HuH-7.5 (cell line): ENCODE measurements at places on chromosomes 5 and 9.

GRCh38 chr9:36141288-36141687 lies 4.8 kb downstream of the GLIPR2 start:
- no peak for DNase-seq

DNA sequence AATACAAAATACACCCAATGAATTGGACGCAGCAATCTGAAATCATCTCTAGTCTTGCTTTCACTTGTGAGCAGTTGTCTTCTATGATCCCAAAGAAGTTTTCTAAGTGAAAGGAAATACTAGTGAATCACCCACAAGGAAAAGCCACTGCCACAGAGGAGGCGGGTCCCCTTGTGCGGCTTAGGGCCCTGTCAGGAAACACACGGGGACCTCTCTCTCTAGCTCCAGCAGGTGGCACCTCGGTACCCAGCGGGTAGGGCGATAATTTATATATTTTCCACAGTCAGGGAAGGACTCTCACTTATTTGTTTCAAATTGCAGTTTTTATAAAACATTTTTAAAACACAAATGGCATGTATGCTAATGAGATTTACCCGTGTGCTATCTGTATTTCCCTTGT lies 417.1 kb downstream of the KDM4C start:
- DNase-seq, result no peak

DNA sequence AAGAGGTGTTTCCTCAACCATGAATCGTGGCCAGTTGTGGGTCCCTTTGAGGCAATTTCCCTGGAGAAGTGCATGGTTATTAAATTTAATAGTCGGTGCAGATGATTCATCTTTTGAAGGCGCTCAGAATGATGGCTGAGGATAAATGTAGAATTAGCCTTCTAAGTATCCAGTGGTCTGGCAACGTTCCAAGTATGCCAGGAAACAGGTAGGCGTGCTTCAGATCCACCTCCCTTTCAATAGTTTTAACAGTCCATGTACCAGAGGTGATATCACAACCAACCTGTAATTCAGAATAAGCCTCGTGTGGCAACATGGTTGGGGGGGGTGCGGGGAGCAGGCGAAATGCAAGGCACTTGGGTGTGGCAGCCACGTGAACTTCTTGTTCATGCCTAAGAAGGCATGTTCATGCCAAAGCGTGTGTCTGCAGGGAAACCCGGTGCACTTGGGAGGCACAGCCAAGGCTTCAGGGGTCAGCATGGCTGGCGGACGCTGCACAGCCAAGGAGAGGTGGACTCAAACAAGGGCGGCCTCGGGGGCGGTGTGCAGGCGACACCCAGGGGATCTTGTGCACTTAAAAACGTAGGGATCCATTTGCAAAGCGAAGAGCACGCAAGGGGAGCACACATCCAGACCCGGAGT lies 5.2 kb upstream of the NKD2 start:
- DNase-seq, result no peak

- DNase-seq, result no peak
Measured at GRCh38 chr5:153903321-153903720, 135.4 kb downstream of the FAM114A2 start.

- DNase-seq, result no peak
Measured at GRCh38 chr5:90037646-90038045, 371.9 kb downstream of the CETN3 start.

- no peak for DNase-seq
Measured at GRCh38 chr5:178325679-178326373, 93.2 kb upstream of the PHYKPL start.

DNA sequence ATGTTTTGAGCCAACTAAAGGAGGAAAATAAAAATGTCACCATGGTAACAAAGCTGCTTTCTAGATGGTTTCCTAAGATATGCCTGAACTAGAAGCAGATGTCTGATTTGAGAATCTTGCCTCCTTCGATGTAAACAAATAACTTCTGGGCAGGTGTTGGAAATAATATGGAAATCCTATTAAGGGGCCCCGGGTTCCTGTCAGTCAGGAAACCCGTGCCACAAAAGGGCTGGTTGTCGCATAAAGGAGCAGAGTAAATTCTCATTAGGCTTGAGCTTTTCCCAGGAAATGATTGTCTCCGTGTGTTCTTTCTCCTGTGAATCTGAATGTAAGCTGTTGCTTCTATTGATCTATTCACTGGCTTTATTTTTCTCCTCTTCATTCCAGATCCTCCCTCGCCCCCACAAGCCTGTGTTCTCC lies 90.8 kb downstream of the TLE4 start:
- DNase-seq, result no peak

DNA sequence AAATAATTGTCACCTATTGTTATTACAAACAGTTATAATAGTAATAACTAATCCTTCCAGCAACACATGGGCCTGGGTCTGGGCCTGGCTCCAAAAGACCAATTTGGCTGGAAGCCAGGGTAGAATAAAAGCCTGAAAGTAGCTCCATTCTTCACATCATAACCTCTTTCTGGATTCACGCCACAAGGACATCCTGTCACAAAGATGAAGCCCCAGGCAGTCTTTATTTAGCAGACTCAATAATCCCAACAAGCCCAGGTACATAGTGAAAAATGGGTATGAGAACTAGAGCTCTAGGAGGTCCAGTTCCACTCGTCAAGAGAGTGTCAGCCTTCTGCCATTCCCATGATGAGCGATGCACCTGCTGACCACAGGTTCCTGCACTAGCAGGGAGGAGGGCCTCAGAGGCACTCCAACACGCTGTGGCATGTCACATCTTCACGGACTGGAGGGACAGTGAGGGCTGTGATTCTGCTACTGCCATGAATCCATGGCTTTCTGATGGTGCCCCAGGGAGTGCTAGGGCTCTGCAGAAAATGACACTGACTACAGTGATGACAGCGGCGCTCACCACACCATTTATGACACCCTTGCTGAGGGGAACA lies 124.9 kb downstream of the SPOCK1 start:
- DNase-seq, result no peak

- no peak for DNase-seq
Measured at GRCh38 chr5:142671801-142672200, 14.1 kb downstream of the FGF1 start.

GRCh38 chr9:125910286-125910685 lies 163.1 kb downstream of the PBX3 start:
- no peak for DNase-seq

DNA sequence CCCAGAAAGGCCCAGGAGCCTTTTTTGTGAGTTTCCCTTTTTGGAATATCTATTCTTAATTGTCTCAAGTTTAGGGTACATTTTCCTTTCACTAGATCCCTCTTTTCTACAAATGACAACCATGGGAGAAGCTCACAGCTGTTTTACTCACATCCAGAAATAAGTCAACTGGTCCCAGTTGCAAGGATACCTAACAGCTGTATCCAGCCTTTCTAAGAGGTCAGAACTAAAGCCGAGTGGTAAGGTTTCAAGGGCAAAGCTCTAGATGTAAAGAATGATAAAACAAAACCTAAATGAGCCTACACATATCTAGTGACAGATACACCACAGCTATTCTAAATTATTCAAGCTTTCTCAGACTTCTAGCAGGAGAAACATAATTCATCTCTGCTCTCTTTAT lies 4.4 kb downstream of the FGF10 start:
- no peak for DNase-seq

DNA sequence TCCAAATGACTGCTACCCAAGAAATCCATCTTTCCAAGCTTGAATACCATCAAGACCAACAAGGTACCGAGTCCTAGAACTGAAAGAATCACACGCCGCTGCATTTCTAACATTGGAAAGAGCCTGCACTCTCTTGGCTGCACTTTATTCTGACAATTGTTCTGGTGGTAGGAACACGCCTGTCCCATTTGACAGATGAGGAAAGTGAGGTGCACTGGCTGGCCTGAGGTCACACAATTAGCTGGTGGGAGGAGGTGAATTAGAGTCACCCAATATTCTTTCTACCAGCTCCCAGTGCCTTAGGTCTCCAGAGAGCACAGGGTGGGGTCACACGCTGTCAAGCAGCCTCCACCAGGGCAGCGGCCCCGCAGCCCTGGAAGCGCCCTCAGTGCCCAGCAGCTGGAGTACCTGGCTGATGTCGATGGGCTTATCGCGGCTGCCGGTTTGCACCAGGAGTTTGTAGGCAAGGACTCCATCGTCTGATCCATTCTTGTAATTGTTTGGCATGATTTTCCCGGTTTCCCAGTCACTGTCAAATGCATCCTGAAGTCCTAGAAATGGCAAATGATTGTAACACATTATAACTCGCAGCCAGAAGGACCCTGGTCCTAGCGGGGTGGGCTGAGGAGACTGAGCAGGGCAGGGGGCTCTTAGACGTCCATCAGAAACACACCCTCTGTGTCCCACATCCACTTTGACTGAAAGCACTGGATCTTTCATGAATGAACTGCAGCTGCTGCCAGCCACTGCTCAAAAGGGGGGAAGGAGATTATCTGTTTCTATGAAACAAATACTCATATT lies 55.1 kb downstream of the PTCH1 start:
- DNase-seq, result no peak

GRCh38 chr5:107864793-107865192 lies 194.1 kb upstream of the EFNA5 start:
- DNase-seq, result no peak

DNA sequence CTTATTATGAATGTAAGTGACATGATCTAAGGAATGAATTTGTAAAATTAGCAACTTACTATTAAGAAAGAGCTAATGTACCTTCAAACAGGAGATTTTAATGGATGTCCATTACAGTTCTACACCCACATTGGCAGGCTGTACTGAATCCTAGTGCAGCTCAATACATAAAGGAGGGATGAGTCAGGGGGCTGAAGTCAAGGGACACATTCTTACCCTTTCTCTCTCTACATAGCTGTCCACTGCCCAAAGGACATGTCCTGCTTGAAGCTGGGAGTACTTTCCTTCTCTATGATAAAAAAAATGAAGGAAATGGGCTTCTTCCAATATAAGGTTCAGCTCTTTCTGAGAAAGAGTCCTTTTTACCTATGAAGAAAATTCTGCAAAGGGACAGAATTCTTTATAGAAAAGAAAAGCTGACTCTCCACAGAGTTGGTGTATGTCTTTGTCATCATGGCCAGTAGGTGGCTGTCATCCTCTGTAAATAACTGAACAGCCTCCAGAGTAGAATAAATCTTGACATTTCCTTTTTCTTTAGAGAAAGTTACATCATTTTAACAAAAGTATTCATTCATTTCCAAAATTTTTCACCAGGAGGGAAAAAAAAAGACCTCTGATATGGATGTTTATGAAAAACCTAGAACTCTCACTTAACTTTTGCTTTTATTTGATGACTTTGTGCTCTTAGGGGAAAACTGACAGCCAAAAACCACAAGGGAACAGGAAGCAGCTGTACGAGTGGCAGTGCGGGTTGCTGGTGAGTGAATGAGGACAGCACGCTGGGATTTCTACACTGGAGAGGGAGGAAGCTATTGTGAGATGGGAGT lies 13.1 kb upstream of the IFNA14 start:
- DNase-seq, result no peak

GRCh38 chr9:73200694-73201452 lies 49.2 kb downstream of the ANXA1 start:
- no peak for DNase-seq

DNA sequence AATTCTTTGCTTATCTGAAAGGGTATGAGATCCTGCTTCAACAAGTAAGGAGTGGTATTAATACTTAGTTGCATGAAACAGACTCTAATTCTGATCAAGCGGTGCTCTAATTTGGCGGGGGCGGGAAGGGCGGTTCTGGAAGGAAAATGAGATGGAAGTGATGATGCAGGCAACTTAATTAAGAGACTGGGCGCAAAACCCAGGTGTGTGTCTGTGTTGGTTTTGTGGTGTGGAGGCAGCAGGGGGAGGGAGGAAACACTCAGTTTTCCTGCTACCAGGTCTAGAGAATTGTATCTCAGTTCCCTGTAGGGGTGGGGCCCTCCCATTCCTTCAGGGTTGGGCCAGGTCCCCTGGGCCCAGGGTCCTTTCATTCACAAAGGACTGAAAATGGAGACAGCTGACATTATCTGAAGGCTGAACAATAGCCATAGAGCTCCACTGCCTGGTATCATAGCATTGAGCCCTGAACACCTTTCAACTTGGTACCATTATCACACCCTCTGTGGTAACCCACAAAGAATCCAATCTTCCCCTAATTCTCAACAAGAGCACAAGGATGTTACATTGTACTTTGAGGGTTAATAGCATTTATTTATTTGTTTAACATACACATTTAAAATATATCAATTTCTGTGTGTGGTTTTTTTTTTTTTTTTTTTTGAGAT lies 17.2 kb upstream of the C5orf47 start:
- no peak for DNase-seq

DNA sequence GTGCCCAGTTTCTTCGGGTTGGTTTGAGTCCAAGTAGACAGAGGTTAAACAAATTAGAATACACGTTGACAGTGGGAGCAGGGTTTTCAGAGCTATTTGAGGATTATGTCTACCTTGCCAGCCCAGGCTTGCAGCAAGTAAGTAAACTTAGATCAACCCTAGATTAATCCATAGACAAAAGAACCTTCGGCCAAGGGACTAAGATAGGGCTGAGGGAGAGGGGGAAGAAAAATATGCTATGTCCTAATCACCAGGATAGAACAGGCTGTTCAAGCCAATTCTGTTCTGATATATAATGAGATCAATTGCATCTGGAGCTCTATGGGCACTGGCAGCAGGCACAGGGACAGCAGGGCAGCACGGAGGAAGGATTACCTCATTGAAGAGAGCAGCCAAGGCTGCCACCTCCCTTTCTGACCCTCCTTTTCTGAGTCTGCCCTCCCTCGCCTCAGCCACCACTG lies 377.7 kb downstream of the PIK3R1 start:
- DNase-seq, result no peak

GRCh38 chr9:81906671-81907070 lies 21.6 kb upstream of the SPATA31D4 start:
- no peak for DNase-seq

DNA sequence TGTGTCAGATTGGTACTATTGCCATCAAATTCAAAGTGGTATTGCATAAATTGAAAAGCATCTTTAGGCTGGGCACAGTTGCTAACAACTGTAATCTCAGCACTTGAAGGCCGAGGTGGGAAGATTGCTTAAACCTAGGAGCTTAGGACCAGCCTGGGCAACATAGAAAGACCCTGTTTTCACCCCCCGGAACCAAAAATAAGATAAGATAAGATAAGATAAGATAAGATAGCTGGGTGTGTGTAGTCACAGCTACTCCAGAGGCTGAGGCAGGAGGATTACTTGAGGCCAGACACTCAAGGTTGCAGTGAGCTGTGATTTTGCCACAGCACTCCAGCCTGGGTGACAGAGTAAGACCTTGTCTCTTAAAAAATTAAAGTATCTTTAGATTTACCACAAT lies 297.9 kb upstream of the SEMA6A start:
- no peak for DNase-seq

DNA sequence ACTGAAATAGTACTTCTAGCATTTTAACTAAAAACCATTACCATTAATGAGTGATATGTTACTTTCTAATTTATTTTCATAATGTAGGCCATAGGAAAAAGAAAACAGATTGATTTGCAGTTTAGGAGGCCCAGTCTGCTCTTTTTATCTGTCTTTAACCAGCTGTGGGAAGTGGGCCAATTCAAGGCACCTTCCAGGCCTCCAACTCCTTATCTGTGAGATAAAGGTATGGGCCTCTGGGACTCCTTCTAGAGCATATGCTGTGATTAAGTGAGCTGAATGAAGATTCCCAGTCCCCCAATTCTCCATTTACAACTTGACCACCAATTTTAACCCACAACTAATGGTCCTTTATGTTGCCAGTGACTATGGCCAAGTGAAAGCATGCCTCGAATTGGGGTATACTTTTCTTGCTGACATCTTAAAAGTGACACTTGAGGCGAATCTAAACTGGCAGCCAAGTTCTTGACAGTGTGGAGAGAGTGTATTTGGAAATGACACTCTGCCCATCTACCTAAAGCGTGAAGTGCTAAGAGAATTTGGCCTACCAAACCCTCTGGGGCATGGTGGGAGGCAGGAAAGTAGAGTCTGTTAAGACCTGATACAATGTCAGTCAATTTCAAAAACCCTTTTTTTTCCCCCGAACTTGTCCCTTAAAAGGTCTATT lies 88.3 kb downstream of the PIK3R1 start:
- no peak for DNase-seq

- peak; percentile 64 for DNase-seq
Measured at GRCh38 chr5:173238312-173239232, 3.6 kb upstream of the NKX2-5 start.
